Retina (tissue), 1 donor: ENCODE measurements at places on chromosomes 2 and 18.

GRCh38 chr2:237354892-237355291 lies 59.1 kb downstream of the COL6A3 start:
- no peak for DNase-seq

GRCh38 chr2:146986161-146986560 lies 858.7 kb upstream of the ACVR2A start:
- no peak for DNase-seq

DNA sequence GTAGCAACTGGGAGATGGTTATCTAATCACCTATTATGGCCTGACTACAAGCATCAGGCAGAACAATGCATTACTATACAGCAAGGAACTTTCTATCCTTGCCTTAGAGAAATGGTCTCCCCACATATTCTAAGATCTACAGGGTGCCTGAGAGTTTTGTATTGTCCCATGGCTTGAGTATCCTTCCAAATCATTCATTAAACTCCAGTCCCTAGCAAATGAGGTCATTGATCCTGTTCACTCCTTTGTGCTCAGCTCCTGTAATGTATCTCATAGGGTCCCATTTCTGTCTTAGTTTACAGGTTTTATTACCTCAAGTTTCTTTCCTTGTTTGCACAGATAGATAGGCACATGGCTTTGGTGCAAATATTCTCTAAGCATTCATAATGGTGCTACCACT lies 9.0 kb downstream of the HNMT start:
- DNase-seq = no peak

GRCh38 chr2:26623541-26624495 lies 17.3 kb downstream of the CIB4 start:
- no peak for DNase-seq

DNA sequence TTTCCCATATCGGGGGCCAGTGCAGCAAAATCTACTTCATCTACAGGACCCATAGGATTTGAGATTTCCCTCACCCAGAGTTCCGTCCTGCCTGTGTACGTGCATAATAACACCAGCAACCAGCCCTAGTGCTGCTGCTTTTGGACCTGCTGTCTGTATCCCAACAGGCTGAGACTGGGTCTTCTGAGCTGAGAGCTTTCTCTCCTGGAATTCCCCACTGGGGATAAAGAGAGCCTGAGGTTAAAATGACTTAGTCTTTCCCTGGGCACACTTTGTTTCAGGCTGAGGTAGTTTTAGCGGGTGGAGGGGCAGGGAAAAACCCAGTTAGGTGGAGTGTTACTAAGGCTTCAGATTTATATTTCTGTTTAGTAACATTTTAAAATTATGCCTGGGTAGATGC lies 62.5 kb downstream of the SERTAD2 start:
- DNase-seq = no peak

DNA sequence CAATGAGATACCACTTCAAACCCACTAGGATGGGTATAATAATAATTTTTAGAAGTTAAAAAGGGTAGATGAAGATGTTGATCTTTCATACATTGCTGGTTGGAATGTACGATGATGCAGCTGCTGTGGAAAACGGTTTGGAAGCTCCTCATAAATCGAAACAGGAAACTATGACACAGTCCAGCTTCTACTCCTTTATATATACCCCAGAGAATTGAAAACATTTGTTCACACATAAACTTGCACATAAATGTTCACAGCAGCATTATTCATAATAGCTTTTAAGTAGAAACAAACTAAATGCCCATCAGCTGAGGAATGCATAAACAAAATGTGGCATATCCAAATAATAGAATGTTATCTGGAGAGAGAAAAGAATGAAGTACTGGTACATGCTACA lies 95.0 kb downstream of the STRADB start:
- DNase-seq = no peak

DNA sequence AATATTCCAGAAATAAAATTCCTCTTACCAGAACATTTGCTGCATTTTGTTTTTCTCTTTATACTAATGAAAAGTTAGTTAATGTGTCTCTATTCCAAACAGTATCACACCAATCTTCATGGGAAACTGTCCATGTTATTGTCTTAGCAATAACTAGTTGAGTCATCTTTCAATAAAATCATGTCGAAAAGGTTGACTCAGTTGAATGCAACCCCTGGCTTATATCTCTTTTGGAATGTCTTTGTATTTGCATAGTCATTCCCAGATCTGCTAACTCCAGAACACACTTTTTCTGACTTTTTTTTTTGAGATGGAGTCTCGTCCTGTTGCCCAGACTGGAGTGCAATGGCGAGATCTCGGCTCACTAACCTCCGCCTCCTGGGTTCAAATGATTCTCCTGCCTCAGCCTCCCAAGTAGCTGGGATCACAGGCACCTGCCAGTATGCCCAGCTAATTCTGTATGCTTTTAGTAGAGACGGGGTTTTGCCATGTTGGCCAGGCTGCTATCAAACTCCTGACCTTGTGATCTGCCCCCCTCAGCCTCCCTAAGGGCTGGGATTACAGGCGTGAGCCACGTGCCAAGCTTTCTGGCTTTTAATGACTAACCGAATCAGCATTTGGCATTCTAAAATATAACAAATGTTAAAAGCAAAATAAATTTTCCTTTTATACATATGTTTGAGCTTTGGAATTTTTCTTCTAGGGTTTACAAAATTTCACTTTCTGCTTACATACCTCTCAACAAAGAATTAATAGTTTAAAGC lies 133.2 kb upstream of the GULP1 start:
- no peak for DNase-seq

- DNase-seq = no peak
These were observed 33.3 kb upstream of the PAX3 start for GRCh38 chr2:222332116-222332515.

- DNase-seq = no peak
These were observed 112.1 kb downstream of the FTCDNL1 start for GRCh38 chr2:199738727-199739412.

DNA sequence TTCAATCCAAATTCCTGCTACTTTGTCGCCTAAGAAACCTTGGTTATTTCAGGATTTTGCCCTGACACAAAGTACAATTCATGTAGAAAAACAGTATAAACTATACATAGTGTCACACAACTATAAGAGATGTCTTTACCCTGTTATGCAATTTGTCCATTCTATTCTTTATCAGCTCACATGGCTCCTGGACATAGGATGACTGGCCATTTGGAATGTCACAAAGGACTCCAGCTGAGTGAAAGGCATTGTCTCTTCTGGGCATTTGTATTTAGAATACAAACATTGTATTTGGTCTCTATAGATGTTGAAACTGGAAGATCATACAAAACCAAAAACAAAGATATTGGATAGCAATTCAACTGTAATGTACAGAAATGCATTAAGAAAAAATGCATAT lies 944.6 kb upstream of the LRRTM1 start:
- no peak for DNase-seq

DNA sequence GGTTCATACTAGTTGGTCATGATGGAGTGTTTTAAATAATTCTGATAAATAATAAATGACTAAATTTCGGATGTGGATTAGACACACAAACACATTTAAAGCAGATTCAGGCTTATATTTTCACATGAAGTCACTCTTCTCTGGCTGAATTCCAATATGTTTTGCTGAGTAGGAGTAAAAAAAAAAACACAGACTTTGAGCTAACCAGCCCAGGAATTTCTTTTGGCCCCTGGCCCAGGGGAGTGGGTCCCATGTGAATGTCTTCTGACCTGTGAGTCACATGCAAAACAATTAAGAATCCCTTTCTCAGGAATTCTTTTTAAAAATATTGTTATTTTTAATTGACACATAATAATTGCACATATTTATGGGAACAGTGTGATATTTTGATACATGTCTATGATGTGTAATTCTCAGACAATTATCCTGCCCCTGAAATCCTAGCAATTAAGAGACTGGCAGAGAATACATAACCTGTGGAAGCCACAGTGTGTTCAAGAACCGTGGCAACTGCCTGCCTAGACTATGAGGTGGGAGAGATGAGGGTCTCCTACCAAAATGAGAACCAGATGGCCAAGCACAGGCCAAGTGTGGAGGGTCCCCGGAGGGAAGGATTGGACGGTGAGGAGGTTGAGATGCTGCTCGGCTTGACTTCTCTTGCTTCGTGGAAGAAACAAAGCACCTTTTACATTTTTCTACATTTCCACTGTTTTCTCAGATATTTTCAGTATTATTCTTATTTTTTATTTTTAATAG lies 236.4 kb downstream of the PIEZO2 start:
- no peak for DNase-seq

GRCh38 chr18:60248336-60249330 lies 123.9 kb downstream of the MC4R start:
- DNase-seq = no peak

DNA sequence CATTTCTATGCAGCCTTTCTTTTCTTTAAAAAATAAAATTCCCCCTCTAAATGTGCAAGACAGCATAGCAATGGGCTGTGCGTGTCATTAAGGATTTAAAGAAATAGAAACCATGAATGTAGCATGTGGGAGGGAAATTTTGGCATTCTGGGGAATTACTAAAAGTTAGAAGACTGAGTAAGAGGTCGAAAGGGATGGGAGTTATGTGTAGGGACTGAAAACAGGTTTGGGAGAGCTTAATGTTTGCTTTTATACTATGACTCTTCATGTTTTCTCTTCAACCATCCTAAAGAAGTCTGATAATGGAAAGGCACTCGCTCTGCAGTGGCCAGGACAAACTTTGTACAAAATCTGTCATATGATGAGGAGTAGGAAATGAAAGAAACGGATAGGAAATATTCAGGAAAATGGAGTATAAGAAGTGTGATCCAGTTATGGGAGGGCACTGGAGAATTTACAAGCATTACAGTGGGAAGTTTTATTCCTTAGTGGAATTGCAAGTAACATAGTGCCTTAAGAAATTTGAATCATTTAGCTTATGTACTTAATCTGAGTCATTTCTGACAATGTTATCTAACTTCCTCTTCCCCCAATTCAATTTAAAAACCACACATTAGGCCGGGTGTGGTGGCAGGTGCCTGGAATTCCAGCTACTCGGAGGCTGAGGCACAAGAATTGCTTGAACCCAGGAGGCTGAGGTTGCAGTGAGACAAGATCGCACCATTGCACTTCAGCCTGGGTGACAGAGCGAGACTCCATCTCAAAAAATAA lies 20.6 kb downstream of the TMEM87B start:
- no peak for DNase-seq

- peak; percentile 58 for DNase-seq
These were observed 25.4 kb downstream of the POLR1A start for GRCh38 chr2:86079981-86080911.

GRCh38 chr2:172153156-172153555 lies 50.5 kb upstream of the DLX2 start:
- no peak for DNase-seq

DNA sequence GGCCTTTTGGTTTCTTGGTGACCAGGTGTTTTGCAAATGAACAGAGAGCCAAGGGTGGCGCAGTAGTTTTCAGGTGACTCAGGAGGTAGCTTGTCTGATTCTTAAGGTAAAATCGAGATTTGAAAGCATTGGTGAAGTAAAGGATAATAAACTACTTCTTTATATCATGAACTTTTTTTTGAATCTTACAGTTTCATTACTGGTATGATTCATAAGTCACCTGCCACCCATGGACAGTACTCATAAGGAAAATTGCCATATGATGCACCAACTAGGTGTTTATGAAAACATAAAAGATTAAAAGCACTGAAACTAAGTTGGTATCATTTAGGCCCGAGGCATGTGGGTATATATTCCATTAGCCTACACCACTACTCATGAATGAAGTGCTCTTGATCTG lies 84.1 kb upstream of the MGAT5 start:
- DNase-seq = no peak

DNA sequence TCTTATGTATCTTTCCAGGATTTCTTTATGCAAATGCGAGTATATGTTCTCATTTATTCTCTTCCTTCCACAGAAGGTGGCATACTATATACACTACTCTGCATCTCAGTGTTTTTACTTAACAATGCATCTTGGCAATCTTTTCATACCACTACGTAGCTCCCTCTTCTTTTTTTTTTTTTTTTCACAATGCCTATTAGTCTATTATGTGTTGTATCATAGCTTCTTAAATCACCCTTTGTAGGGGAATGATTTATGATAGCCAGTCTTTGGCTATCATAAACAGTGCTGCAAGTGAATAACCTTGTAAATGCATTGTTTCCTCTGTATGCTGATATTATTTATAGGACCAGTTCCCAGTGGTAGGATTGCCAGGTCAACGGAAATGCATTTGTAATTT lies 204.2 kb downstream of the BABAM2 start:
- DNase-seq = no peak

- no peak for DNase-seq
These were observed 74.8 kb downstream of the RBMS1 start for GRCh38 chr2:160418853-160419252.

DNA sequence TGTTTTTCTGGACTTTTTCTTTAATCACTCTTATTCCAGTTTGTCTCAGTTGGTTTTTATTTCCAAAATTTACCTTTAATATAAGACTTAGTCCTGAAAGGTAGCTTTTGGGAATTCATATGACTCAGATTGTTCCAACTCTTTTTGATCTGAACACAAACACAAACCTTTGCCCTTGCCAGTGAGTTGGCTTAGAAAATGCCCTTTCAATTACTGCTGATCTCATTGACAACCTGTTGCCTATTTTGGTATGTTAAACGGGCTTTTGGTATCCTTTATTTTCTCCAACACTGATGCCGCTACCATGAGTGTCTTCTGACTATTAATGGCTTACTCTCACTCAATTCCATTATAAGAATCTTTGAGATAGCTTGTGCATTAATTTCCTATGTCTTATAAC lies 143.4 kb downstream of the GULP1 start:
- no peak for DNase-seq

GRCh38 chr2:43001787-43002468 lies 209.5 kb upstream of the HAAO start:
- no peak for DNase-seq

GRCh38 chr2:216765761-216766262 lies 70.5 kb upstream of the IGFBP5 start:
- peak; percentile 77 for DNase-seq

DNA sequence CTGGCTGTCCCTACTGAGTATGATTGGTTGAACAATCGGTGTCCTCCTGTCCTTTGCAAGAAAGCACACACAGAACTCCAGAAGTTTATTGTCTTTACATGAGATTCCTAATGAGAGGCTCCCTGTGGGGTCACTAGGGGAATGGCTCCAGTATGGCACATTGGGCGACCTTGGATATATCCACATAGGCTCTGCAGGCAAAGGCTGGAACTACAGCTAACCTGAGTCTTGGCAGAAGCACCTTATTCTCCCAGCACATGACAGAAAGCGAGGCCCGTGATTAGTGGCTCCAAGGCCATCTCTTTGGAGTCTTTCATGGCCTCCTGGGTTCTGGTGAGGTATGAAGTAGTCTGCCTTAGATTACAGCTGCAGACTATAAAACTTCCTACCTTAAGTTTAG lies 49.0 kb downstream of the ZDBF2 start:
- no peak for DNase-seq

- no peak for DNase-seq
These were observed 101.7 kb downstream of the TTC32 start for GRCh38 chr2:19799881-19800780.

DNA sequence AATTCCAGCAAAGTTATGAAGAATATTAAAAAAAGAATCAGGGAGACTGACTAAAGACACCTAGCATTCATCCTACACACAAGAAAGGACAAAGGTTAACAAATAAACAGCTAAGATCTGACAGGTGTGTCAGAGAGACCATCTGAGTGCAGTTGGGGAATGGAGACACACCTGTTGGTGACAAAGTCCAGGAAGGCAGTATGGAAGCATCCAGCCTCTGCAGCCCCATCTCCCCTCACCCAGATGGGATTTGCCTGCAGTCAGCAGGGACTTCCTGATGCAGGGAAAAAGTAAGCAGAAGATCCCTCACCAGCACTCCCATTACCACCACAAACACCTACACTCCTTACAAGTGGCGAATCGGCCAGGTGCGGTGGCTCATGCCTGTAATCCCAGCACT lies 37.9 kb downstream of the USP34 start:
- no peak for DNase-seq
